ENCODE measurements at places on chromosomes 5 and 9.
A peak's percentile ranks its signal among the peaks of the same experiment; 100 is the strongest.

GRCh38 chr5:148005788-148006520 is 57.8 kb upstream of the SPINK5 start:
- DNase-seq: no peak

GRCh38 chr5:33641744-33642505 is 201.2 kb downstream of the TARS1 start:
- DNase-seq: no peak

DNA sequence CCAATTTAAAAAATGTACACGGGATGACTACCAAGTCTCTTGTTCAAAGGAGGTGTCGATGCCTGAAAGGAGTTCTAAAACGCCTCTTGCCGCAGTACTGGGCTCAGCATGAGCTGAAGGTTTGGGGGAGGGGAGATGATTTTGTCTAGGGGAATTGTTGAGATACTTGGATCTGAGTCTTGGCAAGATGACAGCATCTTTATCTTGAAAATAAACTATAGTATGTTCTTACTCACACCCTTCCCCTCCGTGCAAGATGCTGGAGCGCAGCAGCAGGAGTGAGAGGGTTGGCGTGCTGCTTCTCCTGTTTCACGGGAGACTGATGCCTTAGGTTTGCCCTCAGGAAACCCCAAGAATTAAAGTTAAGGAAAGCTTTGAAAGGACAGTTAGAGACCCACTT is 47.3 kb downstream of the FAM78A start:
- DNase-seq: no peak

- DNase-seq: no peak
Measured at GRCh38 chr9:83188277-83188676, 125.3 kb upstream of the RASEF start.

DNA sequence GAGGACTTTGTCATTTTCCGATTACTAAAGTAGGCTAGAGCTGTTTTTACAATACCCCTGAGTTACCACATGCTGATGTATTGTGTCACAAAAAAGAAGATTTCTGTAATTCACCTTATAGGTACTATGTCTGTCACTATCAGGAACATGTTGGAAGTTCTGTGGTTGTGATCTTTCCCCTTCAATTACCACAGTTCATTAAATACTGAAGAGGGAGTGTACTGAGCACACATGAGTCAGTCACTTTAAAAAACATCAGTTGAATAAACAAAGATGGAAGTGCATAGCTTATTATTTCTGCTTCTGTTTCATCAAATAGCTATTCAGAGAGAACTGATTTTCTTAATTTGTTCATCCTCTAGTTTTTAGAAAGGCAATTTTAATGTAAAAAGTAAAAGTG is 31.7 kb downstream of the AP3S1 start:
- DNase-seq: no peak

DNA sequence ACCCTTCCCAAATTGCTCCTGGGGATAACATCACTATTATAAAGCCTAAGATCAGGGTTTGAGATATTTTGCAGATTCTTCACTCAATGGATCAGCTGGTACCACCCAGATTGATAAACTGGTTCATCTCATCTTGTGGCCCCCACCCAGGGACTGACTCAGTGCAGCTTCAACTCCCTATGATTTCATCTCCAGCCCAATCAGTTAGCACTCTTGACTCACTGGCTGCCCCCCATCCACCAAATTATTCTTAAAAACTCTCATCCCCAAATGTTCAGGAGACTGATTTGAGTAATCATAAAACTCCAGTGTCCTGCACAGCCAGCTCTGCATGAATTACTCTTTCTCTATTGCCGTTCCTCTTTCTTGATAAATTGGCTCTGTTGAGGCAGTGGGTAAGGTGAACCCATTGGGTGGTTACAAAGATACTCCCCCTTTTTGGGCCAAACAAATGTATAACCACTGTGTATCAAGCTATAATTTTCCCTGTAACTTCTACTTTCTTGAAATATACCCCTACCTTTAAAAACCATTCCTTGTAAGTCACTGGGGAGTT is 263.3 kb upstream of the IL12B start:
- no peak for DNase-seq

DNA sequence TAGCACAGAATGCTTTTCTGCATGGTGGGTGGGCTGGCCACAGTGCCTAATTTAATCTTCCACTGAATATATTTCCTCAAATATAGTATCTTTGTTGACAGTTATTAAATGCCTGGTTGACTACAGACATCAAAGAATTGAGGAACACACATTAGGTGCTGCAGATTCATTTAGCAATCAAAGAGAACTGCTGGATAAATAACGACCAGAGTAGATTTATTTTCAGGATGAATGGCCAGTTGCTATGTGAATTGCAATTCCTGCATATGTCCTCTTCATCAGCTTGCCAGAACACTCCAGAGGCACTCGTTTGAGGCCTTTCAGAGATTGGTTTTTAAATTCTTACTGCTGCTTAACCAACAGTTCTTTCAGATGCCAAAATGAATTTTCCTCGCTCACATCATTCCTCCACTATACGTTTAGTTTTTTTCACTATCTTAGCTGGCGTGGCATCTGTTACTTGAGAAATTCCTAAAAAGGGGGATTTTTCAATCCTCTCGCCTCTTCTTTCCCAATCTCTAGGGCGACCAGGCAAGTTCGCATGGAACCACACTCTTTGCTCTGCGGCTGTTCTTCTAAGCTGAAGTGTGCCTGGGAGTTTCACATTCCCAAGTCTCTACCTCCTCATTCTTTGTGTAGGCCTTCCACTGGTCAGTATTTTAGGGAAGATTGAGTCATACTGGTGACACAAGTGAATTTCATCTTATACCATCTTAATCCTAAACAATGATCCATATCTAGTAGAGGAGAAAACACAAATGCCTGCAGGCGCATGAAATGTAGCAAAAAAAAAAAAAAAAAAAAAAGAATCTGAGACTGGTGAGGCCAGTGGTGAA is 237.1 kb upstream of the NMUR2 start:
- no peak for DNase-seq

DNA sequence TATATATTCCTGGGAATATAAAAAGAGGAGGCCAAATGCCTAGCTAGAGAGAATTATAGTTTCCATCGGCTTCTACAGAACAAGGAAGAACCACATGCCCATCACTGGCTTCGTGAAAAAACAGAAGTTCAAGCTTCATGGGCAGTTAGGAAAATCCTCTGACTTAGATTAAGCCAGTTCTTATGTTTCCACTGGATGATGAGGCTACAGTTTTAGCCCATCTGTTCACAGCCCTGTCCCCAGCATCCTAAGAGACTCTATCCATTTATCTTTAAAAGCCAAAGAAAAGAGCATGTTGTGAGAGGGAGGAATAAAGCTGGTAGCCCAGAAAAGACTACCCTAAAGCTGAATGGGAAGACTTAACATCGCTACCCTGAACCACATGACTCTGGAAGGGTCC is 285.5 kb upstream of the WWC1 start:
- DNase-seq: no peak

GRCh38 chr9:114122136-114123027 is 23.3 kb upstream of the KIF12 start:
- peak; percentile 82 for DNase-seq

- no peak for DNase-seq
Measured at GRCh38 chr5:98349251-98349989, 424.0 kb upstream of the RGMB start.

DNA sequence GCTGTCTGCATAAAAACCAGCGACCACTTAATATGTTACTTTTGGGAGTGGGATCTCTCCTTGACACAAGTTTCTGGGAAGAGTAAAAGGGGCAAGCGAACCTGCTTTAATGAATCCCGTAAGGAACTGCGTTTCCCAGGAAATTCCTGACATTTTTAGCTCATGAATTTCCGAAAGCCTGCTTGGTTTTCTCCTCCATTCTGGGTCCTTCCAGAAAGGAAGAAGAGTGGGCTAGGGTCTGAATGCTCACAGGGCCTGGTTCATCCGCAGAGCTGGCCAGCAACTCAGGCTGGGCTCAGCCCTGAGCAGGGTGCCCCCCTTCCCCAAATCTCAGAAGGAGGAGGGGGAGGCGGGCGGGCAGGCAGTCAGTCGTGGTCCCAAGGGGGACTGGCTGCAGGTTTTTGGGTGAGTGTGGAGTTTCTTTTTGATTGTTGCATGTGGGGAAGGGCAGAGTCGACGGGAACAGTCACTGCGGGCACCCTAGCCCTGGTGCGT is 1.2 kb upstream of the PURA start:
- DNase-seq: no peak

DNA sequence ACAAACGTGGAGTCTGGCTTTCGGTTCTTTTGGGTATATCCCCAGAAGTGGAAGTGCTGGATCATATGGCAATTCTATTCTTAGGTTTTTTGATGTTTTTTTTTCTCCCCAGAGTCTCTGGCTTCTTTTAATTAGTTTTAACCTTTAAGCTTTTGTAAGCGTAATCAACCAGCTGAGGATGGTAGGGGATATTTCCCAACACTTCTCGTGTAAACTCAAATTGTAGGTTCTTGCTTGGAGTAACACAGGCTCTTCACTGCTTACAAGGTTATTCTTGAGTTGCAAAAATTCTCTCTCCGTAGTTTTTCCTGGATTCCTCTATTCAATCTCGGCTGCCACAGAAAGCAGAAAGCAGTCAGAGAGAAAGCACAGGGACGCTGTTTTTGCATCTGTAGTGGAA is 11.9 kb downstream of the LAMC3 start:
- DNase-seq: no peak

- DNase-seq: no peak
Measured at GRCh38 chr9:116849721-116850120, 162.6 kb downstream of the TRIM32 start.

DNA sequence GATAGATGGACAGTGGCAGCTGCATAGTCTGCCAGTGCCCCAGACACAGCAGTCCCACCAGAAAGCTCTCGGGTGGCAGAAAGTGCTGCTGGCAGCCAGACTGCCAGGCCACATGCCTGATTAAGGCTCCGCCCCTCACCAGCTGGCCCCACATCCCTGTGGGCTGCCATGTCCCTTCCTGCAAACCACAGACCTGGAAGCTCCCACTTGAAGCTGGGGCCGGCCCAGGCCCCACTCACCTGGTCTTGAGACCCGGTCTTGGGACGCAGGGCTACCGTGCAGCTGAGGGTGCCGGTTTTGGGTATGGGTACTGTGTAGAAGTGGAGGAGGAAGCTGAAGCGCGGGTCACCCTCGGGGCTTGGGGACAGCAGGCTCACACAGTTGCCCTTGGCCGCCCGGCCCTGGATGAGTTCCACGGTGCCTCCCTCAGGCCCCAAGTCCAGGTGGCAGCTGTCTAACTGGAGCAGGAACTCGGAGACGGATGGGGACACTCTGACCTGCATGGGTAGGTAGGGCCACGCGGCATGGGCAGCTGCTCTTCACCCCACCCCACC is 15.3 kb downstream of the FPGS start:
- no peak for DNase-seq

- DNase-seq: no peak
Measured at GRCh38 chr5:55633574-55634208, 78.4 kb downstream of the SLC38A9 start.
